ENCODE measurements at places on chromosomes 2 and 18. TPM values are rescaled to one million over a fixed set of nuclear protein-coding genes. Genes with fewer than 3 reads are reported as not detected.

Gene KATNAL2
- 8.3 TPM for total RNA-seq

Gene DYSF
- total RNA-seq, result 51.5 TPM

Gene TNS1
- total RNA-seq, result 166 TPM

Gene CREG2
- total RNA-seq, result 1.6 TPM

Gene LHCGR
- 1.3 TPM for total RNA-seq

Gene FLACC1
- 3.5 TPM for total RNA-seq

Gene CFAP65
- total RNA-seq, result 0.23 TPM

Gene ITGB6
- total RNA-seq, result 21.3 TPM

Gene KIF1A
- total RNA-seq, result 10.5 TPM

Data from metanephros (tissue), 2 donors.